Activated CD8-positive, alpha-beta memory T cell treated with anti-CD3 and anti-CD28 coated beads for 1 hour (primary cell): ENCODE measurements at places on chromosomes 12 and 14.

DNA sequence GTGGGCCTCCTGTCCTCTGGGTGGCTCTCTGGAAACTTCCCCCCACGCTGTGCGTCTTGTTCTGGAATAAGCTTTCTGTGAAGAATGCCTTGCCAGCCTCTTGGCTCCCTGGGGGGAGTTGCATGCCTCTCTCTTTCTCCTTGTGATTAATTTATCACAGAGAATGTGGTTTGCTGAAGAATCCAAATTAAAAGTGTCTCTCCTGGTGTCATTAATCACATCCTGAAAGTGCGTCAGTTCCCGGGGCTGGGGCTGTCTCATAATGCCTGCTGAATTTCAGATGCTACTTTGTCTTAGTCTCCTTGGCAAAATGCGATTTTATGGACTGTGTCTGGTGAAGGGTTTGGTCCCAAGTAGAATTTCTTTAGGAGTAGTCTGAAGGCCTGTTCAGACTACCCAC is 787.7 kb upstream of the TMEM132C start:
- no peak for DNase-seq

GRCh38 chr12:32997471-32997870 is 100.9 kb upstream of the PKP2 start:
- no peak for DNase-seq

GRCh38 chr14:89121968-89122620 is 294.9 kb downstream of the FOXN3 start:
- DNase-seq, result no peak

DNA sequence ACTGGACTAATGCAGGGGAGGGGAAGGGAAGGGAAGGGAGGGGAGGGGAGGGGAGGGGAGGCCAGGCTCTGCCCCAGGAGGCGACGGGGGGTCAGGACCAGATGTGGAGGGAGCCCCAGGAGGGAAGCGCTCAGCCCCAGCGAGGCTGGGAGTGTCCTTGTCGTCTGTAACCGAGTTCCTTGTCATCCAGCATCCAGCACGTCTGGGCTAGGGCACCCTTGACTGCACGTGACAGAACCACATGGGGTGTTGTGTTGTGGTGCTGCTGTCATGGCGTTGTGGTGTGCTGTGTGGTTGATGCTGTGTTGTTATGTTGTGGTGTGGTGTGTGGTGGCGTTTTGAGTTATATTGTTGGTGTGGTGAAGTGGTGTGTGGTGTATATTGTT is 28.4 kb upstream of the SFSWAP start:
- DNase-seq, result no peak

DNA sequence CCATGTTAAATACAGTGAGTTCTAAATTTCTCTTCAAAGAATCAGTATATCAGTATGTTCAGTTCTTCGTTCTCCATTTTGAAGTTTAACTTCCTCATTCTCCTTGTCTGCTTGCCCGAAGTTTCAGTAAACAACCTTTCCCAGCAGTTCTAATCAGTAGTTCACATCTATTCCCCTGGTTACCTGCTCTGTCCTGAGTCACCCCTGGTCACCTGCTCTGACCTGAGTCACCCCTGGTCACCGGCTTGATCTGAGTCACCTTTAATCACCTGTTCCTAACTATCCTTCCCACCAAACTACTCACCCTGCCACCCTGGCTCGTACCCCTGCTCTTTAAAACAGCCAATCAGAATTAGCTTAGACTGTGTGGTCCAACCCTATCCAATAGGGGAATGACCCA is 9.4 kb upstream of the OR10G3 start:
- DNase-seq, result no peak

DNA sequence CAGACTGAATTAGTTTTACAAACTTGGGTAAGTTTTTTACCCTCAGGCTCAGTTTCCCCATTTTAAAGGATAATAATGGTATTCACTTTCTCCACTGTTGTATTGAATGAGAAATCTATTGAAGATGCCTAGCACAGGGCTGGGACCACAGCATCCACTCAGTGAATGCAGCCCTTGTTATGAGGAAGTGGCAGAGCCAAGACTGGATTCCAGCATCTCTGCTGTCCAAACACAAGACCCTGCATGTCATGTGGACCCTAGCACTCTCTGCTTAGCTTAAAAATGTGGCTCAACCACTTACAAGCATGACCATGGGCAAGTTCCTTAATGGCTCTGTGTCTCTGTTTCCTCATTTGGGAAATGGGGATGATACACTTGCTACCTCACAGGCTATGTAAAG is 24.1 kb upstream of the TRIM9 start:
- no peak for DNase-seq
